ENCODE measurements at places on chromosomes 7 and 10. TPM values are rescaled to one million over a fixed set of nuclear protein-coding genes. Genes with fewer than 3 reads are reported as not detected.

- DNase-seq: no peak
These were observed 252.3 kb downstream of the PRPF18 start for GRCh38 chr10:13839030-13839429.

DNA sequence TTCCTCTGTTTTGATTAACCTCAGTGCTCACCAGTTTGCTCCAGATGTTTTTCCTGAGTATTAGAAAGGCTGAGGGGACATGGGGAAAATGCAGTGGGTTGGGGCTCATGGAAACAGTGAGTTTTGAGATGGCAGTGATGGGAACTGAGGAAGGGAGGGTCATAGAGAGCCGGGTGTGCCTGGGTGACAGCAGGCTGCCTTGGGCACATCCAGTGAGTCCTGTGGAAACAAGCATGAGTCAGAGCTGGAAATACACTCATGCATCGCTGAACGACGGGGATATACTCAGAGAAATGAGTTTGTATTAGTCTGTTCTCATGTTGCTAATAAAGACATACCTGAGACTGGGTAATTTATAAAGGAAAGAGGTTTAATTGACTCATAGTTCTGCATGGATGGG lies 202.2 kb downstream of the TMEM178B start:
- no peak for DNase-seq

DNA sequence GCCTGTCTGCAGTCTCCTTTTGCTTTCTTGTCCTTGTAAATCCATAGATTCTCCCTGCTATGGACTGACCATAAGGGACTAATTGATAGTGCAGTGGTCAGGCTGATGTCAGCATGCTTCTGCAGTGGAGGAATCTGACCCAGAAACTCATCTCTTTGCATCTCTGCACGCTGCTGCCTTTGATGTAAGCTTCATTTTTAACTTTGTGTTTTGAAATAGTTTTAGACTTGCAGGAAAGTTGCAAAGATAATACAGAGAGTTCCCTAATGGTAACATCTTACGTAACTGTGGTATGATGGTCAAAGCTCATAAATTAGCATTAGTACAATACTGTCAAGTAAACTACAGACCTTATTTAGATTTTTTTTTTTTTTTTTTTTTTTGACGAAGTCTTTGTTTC lies 89.6 kb downstream of the GALNT17 start:
- DNase-seq: no peak

GRCh38 chr10:62027841-62028501 lies 126.5 kb downstream of the ARID5B start:
- DNase-seq: no peak

GRCh38 chr7:149209518-149210269 lies 14.3 kb downstream of the ZNF282 start:
- no peak for DNase-seq

DNA sequence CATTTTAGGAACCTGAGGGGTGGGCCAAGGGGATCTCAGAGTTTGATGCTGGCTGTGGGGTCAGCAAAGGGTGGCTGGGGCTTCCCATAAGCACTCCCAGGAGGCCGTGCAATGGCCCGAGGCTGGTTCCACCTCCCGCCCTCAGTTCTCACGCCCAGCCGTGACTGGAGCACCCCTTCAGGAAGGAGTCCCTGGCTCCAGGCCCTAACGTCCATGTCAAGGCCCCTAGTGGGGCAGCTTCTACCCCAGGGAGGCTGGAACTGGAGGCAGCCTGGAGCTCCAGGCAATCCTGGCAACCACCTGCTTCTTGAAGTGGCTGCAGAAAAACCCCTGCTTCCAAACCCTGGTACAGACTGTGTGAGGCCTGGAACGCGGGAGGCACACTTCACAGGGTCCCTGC lies 165.5 kb downstream of the DIP2C start:
- DNase-seq: no peak

DNA sequence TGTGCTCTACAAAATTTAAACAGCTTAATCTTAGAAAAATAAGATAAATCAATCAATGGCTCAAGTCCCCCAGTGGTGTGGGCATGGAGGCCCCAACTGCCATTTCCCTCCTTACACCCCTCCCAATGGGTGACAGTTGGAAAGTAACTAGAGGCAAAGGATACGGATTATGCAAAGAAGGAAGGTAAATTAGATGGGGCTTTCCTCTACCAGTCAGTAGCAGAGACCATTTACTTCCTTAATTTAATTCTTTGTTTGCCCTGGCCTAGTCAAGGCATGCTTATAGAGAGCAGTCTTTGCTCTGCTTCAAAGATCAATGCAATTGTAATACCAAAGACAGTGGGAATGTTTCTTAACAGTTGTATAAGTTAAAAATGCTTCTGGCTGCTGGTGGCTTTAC lies 63.3 kb upstream of the PAPSS2 start:
- no peak for DNase-seq

DNA sequence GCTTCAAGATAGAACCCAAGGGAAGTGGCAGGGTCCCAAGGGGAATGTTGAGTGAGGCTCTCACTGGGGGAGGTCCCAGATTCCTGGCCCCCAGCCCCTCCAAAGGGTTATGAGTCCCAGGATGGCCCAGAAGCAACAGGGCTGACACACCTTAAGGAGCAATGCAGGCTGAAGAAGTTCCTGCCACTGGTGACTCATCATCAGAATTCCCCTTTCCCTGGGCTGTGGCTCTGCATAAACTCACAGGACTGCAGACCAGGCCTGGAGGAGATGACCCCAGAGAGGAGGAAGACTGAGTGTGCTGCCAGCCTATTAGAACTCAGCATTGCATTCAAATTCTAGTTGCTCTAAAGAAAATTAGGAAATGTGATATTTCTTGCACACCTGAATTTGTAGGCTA lies 126.7 kb downstream of the DPP6 start:
- DNase-seq: no peak

DNA sequence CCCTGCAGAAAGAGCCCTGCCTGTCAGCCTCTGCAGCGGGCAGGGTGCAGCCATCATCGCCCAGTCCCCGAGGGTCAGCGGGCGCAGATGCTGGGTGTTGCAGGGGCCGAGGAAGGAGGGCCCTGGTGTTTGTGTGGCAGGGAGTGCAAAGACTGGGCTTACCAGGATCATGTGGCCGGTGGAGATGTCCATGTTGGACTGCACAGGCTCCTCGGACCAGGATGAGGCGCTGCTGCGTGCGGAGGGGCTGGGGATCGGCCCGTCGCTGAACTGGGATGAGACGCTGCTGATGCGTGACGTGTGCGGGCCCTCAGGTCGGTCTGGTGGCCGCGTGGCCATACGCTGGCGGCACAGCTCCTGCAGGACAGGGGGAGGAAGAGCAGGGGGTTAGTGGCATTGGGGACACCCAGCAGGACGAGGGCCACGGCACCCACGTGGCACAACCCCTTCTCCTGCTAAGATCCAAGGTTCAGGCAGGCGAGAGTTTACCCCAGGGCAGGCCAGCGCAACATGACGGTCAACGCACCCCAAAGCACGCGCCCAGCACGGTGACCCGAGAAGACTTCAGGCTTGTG lies 319.5 kb downstream of the DNAJB6 start:
- no peak for DNase-seq

- DNase-seq: no peak
These were observed 5.0 kb downstream of the CXCL12 start for GRCh38 chr10:44379907-44380306.

- DNase-seq: no peak
These were observed 3.6 kb downstream of the TSPAN14 start for GRCh38 chr10:80457554-80458262.

DNA sequence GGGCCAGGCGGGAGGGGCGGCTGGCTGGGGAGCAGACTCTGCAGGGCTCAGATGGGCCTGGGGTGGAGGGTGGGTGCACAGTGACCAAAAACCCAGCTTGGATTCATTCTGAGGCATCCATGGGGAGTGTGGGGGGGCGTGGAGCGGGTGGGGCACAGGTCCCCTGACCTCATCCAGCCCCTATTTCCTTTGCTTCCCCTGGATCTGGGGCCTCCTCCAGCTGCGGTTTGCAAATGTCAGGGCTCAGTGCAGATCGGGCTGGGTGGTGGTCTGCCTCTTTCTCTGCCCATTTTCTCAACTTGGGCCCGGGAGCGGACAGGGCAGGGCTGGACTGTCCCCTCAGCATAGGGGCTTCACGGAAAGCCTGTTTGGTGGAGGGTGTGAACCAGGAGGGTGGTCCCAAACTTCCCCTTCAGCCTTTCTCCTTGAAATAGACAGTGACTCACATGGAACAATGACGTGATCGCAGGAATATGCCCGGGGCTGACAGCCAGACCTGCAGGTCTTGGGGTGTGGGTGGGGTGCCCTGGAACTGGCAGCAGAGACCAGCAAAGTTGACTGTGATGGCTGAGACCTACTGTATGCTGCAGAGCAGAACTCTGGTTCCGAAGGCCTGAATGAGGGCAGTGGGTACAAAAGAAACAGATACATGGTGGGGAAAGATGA lies 72.9 kb upstream of the PODXL start:
- DNase-seq: no peak

DNA sequence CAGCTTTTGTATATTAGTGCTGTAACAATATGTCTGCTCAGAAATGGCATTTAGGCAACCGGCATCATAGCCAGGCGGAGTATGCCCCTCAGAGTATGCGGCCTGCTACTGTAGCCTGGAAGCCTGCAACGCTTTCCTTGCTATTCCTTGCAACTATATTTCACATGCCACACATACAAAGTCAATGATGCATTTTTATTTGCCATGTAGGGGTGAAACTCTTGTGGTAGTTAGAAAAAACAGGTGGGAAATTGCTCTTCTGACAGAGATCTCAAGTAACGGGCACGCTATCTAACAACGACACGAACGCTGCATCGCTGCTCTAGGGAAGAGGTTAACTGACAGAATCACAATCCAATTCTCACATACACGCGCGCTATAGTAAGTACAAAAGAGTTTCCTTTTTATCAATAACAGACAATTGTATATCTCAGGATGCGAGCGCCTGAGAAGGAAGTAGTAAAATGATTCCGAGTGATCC lies 5.9 kb downstream of the EBF3 start:
- DNase-seq: no peak

DNA sequence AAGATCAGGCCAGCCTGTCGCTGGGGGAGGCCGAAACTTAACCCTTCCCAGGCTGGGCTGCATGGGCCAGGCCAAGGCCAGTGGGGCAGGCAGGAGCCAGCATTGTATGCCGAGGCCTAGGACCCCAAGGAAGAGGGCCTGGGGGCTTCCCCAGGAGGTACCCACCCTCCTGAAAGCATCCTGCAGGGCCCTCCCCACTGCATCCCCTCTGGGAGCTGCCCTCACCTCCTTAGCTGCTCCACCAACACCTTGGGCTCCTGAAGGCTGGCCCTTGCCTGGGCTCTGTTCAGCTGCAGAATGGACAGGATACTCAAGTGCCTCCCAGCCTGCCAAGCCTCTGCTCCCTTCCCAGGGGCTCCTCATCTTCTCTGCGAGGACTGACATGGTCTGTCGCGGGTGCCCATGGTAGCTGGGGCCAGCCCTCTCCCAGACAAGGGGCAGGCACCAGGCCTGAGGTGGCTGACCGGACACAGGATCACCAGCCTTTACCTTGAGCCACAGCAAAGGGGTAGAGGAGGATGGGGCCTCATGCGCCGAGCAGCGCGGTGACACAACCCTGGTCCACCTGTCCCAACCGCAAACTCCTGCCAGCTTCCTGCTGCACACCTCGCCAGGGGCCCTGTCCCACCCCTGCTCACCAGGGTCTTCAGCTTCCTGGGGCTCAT lies 94.2 kb downstream of the MICALL2 start:
- DNase-seq: no peak

DNA sequence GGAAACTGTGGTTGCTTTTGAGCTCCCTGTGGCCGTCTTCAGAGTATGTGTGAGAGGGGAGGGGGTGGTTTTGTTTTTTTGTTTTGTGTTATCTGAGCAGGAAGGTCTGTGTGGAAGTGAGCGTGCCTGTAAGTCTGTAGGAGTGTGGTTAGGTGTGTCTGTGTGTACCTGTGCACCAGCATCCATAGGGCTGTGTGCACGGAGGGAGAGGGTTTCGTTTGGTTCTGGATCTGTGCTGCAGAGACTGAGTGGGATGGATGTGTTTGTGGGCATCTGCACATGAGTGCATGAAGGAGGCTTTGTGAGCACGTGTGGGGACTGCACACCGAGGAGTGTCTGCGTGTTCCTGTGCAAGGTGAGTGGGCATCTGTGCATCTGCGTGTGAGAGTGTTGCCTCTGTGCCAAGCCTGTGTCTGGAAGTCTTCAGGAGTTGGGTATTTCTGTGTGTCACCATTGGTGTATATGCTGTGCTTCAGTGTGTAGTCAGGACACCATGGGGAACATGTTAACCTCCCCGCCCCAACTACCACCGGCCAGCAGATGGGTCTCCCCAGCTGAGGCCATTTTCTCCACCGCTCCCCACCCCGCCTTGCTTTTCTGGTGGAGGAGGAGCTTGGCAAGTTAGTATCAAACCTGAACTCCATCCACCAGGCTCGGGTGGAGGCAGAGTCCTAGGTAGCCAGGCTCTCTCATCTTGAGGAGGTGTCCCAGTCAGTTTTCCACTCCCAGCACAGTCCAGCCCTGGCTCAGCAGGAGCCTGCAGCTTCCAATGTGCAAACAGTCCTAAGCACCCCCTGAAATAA lies 7.1 kb upstream of the TLX1 start:
- no peak for DNase-seq

- no peak for DNase-seq
These were observed 184.2 kb downstream of the STK31 start for GRCh38 chr7:23893942-23894891.

DNA sequence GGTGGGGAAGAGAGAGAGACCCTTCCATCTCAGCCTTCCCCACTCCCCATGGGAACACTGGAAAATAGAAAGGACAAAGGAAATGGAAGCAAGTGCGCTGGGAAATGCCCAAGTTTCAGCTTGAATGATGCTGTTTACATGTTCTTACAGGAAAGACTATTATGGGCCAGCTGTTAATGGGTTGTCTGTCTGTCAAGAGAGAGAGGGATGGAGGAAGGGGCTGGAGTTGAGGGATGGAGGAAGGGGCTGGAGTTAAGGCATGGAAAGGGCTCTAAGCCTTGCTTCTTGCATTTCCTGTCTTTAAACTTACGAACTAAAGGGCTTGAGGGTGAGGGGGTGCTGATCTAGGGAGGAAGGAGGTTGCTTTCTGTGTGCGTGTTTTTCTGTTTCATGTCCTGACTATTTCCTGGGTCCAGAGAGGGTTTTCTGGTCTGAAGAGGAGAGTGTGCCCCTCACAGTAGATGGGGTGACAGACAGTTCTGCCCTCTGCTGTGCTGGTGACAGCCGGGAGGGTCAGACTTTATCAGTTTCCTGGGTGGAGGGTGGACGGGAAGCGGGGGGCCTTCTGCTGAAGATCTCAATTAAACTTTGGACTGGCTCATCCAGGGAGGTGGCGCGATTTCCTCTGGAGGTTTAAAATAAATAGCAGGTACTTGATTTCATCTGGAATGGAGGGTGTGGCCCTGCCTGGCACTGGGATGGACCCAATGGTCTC lies 30.5 kb downstream of the GRK5 start:
- DNase-seq: no peak

- no peak for DNase-seq
These were observed 26.2 kb upstream of the SLC29A3 start for GRCh38 chr10:71292624-71293445.

GRCh38 chr10:70990681-70991080 lies 102.3 kb upstream of the PCBD1 start:
- no peak for DNase-seq

Gene CACNA2D1
- 20.5 TPM for total RNA-seq

Gene SPDYE2B
- total RNA-seq: not detected

Gene TRPV6
- total RNA-seq: under 0.01 TPM

Gene FOXP2
- total RNA-seq: 16.7 TPM

Gene PARD3
- 46.7 TPM for total RNA-seq

Gene SLC35G1
- 5.7 TPM for total RNA-seq

Gene MRC1
- total RNA-seq: 138 TPM

Gene CTAGE4
- 1.8 TPM for total RNA-seq

Gene SDK1
- 7.7 TPM for total RNA-seq

Gene GIMAP2
- 15.1 TPM for total RNA-seq

Gene EGR2
- total RNA-seq: 11.6 TPM

Gene SCIN
- total RNA-seq: 15.7 TPM
